ENCODE measurements at places on chromosomes 11 and 22. TPM values are rescaled to one million over a fixed set of nuclear protein-coding genes. Genes with fewer than 3 reads are reported as not detected.
A peak's percentile ranks its signal among the peaks of the same experiment; 100 is the strongest.

GRCh38 chr11:121581607-121582006 is 128.8 kb upstream of the SORL1-AS1 start:
- DNase-seq = no peak

- no peak for DNase-seq
Measured at GRCh38 chr22:43488031-43488866, 76.4 kb downstream of the MPPED1 start.

DNA sequence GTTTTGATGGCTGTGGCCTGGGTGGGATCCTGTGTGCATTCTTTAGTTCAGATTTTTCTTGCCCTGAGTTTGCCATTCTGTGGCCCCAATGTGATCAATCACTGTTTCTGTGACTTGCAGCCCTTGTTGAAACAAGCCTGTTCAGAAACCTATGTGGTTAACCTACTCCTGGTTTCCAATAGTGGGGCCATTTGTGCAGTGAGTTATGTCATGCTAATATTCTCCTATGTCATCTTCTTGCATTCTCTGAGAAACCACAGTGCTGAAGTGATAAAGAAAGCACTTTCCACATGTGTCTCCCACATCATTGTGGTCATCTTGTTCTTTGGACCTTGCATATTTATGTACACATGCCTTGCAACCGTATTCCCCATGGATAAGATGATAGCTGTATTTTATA is 620 bp downstream of the OR4C16 start:
- DNase-seq = no peak

- no peak for DNase-seq
Measured at GRCh38 chr22:37472418-37473006, 13.7 kb downstream of the MFNG start.

GRCh38 chr22:19669570-19669969 is 44.7 kb upstream of the SEPTIN5 start:
- DNase-seq = no peak

DNA sequence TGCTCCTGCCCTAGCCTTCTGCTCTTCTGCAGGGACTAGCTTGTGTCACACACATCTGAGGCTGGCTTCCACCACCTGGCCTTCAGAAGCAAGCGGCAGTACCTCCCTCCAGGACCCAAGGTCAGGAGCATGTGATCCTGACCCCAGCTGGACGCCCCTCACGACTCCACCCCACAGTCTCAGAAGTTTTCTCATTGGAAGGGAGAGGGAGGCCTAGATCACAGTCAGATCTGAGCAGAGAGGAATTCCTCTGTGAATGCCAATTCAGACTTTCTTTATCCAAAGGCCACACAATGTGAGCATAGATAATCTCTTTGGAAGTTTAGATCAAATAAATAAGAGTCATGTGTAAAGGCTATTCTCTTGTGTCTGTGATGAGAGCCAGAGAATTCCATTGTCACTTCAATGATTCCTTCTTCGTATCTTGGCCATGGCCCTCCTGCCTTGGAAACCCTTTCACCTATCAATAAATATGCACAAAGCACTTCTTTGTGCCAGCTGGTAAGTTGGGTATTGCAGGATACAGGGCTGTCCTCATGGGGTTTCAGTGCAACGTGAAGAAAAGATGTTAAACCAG is 142.9 kb downstream of the SNX19 start:
- no peak for DNase-seq

DNA sequence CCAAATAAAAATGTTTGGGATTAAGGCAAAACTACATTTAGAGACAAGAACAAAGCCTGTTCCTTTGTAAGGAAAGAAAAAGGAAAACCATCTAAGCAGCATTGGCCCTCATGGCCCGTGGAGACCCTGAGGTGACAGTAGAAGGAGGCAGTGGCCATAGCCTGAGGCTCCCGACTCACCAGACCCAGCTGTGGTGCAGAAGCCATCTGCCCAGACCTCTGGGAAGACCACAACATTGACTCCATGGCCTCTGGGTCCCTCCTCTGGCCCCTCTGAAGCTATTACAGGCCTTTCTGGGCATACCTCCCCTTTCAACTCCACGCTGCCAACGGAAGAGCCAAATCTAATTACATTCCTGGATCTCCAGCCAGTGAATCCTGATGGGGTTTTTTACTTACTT is 6.4 kb downstream of the PRAME start:
- DNase-seq = no peak

- peak; percentile 14 for DNase-seq
Measured at GRCh38 chr22:20843501-20843900, 15.1 kb downstream of the PI4KA start.

GRCh38 chr22:32080904-32081303 is 37.8 kb downstream of the SLC5A1 start:
- DNase-seq = peak; percentile 30

- DNase-seq = no peak
Measured at GRCh38 chr11:69339983-69340565, 46.1 kb downstream of the MYEOV start.

DNA sequence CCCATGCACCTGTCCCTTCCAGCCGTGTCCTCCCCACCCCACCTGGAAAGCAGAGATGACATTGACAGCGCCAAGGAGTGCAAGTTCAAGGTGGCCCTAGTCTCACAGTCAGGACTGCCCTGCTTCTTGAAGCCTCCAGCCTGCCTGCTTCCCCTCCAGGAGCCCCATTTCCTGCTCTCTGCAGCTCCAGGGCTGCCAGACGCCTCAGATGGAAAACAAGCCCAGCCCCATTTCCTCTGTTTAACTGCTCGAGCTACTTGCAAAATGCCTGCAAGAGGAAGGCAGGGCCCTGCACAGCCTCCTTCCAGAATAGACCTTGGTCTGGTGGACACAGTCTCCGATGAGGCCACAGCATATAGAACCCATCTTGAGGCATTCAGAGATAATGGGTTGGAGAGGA is 5.0 kb upstream of the DGKZ start:
- DNase-seq = no peak

GRCh38 chr11:27354359-27354965 is 8.6 kb downstream of the CCDC34 start:
- DNase-seq = no peak

GRCh38 chr11:31725176-31725575 is 85.9 kb downstream of the PAX6 start:
- no peak for DNase-seq

DNA sequence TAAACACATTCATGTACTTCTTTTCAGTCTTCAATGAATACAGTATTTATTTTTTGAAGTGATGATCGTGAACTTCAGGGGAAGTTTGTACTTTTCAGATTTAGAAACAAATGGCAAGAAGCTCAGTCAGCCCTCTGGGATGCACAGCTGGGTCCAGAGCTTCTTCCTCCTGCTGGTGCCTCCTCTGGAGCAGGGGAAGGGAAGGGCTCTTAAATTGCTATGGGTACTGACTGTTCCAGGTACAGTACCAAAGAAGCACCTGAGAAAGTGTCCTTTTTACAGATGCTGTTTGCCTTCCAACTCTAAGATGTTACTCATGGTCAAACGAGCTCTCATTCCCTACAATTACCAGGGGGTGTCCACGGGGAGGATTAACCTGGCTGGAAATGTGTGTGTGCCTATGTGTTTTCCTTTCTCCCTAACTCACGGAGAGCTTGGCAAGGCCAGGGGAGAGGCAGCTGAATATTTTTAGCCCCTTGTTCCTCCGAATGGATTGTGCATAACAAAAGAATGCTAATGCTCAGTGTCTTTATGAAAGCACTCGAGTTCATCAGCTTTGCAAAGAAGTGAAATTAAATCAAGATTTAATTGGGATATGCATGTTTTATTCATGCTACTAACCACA is 313.7 kb upstream of the CADM1 start:
- no peak for DNase-seq

GRCh38 chr22:19815093-19815822 is 39.4 kb downstream of the GNB1L start:
- no peak for DNase-seq

GRCh38 chr11:130337281-130338089 is 22.8 kb upstream of the ZBTB44 start:
- no peak for DNase-seq

DNA sequence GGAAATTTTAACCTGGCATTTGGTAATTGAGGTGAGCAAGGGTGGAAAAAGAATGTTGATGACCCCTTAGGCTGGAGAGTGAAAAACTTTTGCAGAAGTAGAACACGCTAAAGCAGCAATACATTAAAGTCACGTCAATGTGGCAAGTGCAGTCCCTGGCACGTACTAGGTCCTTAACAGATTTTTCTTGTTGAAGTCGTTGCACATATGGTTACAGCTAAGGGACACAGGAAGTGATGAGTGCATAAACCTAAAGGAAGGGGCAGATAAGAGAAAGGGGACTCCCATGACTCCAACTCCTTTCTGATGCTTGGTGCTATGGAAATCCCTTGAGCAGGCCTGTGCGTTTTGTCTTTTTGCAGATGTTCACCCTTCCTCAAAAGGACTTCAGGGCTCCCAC is 1.2 kb downstream of the ACCS start:
- no peak for DNase-seq

GRCh38 chr11:19849107-19849789 is 136.6 kb downstream of the NAV2 start:
- no peak for DNase-seq

DNA sequence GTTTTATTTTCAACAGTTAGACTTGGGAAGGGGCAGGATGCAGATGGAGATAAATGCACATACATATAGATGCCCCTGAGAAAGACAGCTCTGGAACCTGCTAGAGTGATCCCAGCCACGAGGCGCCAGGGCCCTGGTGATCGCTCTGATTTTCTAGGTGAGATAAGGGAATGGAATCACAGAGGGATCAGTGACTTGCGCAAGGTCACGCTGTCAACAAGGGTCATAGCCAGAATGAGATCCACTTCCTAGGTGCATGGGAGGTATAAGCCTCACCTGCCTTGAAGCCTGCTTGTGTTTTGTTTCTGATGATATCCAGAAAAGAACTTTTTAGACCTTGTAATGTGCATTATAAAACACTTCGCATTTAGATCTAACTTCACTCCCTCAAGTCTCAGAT is 47.5 kb downstream of the ZBTB16 start:
- no peak for DNase-seq

- DNase-seq = peak; percentile 12
Measured at GRCh38 chr22:46881373-46882118, 119.1 kb downstream of the TBC1D22A start.

- DNase-seq = no peak
Measured at GRCh38 chr11:120258661-120259060, 18.7 kb downstream of the POU2F3 start.

GRCh38 chr11:8531982-8532381 is 62.0 kb downstream of the STK33 start:
- no peak for DNase-seq

BIK gene
- 7.1 TPM for polyA plus RNA-seq

NRIP3 gene
- 1.2 TPM for polyA plus RNA-seq

TMEM151A gene
- 0.02 TPM for polyA plus RNA-seq

ZP1 gene
- not detected for polyA plus RNA-seq

BMAL1 gene
- polyA plus RNA-seq = 16.6 TPM

SYT13 gene
- not detected for polyA plus RNA-seq

TSGA10IP gene
- polyA plus RNA-seq = not detected

FOLR2 gene
- polyA plus RNA-seq = not detected

BIRC3 gene
- 2.0 TPM for polyA plus RNA-seq

LSP1 gene
- polyA plus RNA-seq = 1.7 TPM
